NCI-H345 (cell line): ENCODE measurements at places on chromosomes 12 and 14.
A peak's percentile ranks its signal among the peaks of the same experiment; 100 is the strongest.

DNA sequence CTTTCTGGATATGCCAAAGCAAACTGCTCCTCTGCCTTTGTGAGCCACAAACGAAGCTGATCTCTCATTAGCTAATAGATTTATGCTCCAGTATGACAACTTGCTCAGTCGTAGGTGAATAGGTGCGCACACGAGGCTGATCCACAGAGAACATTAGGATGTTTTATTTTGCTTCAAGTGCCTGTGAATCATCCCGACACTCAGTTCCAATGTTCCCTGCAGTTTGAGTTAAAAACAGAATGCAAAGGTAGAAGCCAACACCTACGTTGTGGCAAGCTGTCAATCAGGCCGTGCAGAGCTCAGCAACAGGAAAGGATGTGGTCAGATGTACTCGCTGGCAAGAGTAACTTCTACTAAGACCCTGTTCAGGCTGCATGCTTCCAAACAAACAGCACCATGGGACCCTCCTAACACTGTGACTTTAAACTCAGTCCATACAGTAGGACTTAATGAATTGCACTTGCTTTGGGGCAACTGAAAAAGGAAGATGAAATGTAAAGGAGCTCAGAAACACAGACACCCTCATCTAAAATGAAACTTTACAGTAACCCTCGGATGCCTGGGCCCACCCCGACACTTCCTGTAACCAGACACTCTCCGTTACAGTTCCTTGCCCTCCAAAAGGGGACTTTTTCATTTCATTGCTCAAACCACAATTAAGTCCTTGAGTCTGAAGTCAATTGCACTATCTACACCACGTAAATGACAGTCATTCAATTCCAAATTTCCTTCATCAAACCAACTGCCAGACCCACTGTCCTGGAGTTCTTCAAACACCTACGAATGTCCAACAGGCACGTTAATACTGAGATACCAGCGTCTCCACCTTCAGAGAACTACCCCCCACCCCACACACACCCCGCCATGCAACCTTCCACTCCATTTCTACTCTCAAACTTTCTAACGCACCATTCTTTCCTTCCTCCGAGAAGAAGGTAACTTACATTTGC is 1.6 kb downstream of the CCDC88C start:
- DNase-seq, result peak; percentile 54

GRCh38 chr12:109738209-109738608 is 24.6 kb downstream of the FAM222A start:
- no peak for DNase-seq

- DNase-seq, result no peak
These were observed 51.2 kb downstream of the PPFIBP1 start for GRCh38 chr12:27575090-27575761.

DNA sequence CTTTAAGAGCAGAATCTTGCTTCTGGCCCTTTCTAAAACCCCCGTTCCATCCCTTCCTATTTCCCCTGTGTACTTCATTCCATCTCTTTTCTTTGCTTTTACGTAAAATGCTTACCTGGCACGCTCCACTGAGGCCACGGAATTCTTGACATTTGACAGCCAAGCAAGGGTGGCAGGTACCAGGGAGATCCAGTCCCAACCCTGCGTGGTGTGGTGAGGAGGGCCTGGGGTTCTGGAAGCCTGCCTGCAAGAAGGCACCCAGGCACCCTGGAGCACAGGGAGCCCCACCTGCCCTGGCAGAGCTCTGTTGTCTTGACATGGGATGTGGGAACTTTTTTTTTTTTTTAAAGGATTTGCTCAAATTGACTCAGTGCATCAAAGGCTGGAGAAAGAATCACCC is 48.6 kb downstream of the ITPK1 start:
- no peak for DNase-seq

DNA sequence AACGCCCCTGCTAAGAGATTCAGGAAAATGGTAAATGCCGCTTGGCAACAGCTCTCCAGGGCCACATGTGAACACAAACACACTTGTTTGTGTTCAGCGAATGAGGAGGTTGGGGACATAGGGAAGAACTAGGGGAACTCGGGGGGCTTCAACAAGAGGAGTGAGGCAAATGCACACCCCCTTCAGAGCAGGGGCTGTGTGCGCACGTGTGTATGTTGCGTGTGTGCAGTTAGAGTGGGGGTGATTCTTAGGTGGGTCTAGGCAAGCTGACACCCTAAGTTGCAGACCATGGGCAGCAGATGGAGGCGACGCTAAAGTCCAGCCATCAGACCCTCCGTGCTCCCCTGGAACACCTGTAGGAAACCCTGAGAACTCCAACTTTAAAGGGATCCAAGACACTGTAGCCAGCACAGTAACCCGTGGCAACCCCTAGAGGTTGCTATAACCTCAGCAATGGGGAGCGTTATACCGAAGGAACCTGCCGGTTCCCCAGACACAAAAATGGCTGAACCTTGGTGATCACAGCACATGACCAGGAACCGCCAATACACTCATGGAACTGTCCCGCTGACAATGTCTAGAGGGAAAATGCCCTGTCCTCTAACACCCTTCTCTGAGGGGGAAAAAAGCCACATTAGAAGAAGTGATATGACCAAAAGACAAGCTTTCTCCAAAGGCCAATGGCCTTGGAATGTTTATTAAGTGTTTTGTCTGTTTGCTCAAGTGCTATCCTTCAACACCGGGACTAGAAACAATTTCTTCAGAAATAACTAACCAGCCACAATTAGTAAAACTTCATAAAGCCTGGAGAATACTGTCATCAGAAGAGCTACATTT is 86.5 kb upstream of the CEP83 start:
- peak; percentile 20 for DNase-seq

DNA sequence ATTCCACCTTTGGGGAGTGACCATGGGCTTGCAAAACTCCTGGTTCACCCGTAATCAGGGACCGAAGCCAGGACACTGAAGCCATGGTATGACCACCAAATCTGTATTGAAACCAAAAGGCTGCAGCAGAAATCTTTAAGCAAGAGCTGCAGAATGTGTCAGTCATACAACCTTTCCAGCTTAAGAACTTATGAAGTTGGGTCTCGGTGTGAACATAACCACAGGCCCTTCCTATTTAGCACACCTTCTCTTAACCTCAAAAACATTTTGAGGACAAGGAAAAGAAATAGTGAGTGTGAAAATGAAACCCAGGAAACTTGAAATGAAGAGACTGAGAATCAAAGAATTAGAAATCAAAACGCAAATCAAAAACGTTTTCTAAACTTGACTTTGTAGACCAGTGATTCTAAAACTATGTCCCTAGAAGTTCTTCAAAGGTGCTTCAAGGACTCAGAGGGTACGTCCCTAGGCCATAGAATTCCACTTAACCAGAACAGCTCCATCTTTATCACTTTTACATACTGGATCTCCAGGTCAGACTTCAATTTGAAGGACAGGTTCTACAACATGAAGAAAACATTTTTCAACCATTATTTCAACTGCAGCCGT is 231.6 kb upstream of the GRIP1 start:
- DNase-seq, result no peak

DNA sequence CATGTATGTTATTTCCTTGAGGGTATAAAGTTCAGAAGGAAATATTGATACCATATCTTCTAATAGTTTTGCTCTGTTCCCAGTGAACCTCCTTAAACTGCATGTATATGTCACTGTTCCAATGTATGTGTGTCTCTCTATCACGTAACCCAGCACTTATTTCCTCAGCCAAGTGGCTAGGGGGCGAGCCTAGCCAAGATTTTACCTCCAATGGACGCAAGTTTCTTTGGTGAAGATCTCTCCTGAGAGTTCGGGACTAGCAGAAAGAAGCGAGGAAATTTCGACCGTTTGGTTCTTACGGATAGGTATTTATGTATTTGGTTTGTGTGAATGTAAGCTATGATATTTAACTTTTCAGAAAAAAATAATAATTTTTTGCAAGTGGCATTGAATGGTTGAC is 2.5 kb downstream of the SFSWAP start:
- DNase-seq, result no peak

DNA sequence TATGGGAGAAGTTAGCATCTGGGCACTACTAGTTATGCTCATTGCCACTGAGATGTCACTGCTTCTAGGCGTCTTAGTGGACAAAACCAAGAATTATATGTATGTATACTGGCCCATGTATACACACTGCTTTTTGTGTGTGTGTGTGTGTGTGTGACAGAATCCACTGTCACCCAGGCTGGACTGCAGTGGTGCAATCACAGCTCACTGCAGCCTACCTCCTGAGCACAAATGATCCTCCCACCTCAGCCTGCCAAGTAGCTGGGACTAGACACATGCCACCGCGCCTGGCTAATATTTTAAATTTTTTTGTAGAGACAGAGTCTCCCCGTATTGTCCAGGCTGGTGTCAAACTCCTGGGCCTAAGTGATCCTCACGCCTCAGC is 25.2 kb downstream of the LIMA1 start:
- no peak for DNase-seq

DNA sequence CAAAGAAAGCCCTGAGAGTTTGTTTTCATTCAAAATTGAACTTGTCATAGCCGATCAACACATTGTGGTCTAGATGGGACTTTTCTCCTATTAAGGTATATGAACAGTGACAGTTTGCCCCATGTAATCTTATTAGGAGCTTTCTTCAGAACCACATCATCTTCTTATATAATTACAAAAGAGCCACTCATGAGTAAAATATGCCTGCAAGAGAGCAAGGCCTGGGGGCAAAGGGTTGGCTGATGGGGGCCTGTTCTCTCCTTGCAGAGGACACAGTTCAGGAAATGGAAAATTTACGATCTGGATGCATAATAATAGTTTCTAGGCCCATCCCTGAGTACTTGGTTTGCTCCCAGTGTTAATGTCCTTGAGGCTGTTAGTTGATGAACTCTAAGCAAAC is 87.8 kb downstream of the FLRT2 start:
- no peak for DNase-seq

DNA sequence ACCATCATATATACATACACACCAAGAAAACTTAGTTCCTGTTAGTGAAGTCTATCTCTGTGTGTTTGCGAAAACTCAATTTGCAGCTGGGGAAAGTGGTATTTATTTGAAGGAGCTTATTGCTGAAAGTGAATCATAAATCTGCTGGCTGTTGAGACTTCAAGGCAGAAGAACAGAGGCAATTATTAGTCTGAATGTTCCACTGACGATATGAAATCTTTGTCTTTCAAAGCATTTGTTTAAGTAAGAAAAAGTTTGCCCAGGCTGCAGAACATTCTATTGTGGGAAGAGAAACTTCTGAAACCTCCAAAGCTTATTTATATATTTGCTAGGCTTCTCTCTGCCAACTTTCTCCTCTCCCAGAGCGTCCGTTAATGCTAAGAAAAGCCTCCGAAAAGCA is 255.7 kb upstream of the TMPO start:
- no peak for DNase-seq

GRCh38 chr12:132161796-132162507 is 17.7 kb downstream of the NOC4L start:
- no peak for DNase-seq

DNA sequence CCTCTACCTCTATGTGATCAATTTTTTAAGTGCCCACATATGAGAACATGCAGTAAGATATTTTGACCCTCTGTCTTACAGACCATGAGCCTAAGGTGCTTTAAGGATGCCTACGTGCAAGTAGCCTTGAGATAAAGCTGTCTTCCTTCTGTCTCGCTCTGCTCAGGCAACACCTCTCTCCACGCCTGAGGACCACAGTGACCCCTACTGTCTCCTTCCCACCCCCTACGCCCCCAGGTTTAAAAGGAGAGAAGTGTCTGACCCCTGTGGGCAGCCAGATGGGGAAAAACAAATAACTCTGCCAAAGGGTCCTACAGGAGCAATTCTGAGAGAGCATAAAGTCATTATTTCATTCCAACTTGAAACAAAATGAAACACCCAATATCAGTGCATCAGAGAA is 286.4 kb upstream of the TMEM132C start:
- DNase-seq, result no peak

DNA sequence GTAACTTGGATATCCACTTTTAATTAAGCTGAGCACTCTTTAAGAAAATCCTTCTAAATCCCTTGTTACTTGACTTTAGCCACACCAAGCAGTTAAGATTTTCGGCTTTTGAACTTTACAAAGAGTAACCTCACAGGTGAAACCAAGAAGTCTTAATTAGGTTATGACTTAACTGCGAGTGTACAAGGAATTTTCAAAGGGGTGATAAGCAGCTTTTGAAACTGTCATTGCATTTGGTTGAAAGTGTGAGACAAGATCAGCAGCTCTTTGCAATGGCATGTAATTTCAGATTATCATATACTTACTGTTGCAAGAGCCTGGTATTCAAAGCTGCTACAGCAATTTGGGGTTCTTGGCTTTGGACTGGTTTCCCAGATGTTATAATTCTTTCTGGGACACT is 137.5 kb downstream of the TMEM117 start:
- DNase-seq, result no peak

DNA sequence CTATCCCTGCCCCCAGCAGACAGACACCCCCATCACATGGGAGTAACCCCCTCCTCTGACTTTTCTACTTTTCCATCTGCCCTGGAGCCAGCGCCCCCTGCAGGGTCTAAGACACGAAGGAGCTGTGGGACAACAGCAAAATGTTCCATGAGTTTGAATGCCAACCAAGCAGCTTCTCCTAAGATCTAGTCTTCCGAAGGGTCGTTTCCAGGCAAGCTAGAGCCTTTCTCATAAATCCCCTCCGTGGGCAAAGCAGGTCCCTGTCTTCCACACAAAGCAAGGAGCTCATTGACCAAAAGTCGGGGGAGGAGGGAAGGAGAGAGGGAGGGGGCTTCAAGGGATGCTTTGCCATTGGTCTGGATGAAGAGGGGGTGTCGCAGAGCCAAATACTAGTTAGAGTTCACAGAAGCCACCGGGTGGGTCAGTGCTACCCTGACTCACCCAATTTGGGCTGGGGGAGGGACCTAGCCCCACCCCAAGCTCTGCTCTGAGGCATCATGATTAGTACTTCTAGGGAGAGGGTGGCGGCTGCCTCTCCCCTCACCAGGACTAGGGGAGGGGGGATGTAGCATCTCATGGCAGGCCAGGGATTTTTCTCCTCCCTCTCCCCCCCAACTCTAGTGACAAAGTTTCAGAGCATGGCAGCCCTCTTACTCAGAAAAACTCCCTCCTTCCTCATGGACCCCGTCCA is 1.6 kb downstream of the MSI1 start:
- peak; percentile 18 for DNase-seq

DNA sequence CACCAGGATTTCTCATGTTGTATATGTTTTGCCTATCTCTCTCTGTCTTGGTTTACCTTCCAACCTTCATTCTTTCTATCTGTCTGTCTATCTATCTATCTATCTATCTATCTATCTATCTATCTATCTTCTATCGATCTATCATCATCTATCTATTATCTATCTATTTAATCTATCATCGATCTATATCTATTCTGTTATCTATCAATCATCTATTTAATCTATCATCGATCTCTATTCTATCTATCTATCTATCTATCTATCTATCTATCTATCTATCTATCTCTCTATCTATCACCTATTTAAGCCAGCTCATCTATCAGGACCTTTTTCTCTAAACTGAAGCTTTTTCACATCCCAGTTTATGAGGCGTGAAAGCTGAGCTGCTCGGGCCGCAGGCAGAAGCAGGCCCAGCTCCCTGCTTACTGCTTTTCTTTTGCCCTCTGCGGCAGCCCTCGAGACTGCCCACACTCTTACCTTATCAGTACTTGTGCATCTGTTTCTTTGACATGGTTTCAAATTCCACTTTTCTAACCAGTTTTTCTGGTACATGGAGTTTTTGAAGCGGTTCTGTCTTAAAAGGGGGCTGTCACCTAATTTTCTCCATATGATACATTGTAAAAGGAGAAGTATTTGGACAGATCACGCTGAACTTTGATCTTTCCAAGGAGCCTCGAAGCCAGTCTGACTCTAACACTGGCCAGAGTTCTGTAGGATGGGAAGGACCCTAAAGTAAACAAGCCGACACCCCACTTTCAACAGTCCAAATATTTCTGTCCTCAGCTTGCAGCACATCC is 44.4 kb upstream of the GSG1 start:
- no peak for DNase-seq
